ENCODE measurements at places on chromosomes 2 and 18. TPM values are rescaled to one million over a fixed set of nuclear protein-coding genes. Genes with fewer than 3 reads are reported as not detected.

DNA sequence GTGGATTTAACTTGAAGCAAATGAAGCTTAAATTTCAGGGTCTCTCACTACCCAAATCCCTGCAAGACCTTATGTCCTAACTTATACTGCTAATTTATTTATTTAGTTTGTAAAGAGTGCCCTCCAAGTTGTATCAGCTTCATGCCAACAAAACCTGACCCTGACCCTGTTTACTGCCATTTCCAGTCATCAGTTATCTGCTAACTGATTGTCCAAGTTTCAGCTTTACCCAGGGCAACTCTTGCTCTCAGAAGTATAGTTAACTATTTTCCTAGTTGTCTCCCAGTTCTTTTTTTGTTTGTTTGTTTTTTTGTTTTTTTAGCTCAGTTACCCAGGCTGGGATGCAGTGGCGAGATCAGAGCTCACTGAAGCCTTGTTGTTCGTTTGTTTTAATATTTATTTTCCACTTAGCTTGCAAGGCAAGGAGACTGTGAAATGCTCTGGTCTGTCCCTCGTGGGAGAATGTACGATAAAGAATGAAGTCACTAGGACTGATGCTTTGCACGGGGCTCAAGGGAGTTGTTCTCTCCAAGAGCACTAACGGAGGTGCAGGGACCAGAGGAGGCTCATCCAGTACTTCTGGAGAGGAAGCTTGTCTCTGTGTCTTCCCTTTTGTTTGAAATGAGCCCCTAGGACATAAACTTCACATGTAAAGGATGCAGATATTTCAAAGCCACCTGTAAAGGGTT, 35.3 kb downstream of the MYOM1 start:
- H3K27ac ChIP-seq, result no peak overlapping the region
- no peaks in the 10 kb centered on the region for H3K4me1 ChIP-seq
- H3K27me3 ChIP-seq, result no peaks in the 10 kb centered on the region
- H3K4me3 ChIP-seq, result no peak overlapping the region
- H3K36me3 ChIP-seq, result no peaks in the 10 kb centered on the region
- DNase-seq, result no peak

DNA sequence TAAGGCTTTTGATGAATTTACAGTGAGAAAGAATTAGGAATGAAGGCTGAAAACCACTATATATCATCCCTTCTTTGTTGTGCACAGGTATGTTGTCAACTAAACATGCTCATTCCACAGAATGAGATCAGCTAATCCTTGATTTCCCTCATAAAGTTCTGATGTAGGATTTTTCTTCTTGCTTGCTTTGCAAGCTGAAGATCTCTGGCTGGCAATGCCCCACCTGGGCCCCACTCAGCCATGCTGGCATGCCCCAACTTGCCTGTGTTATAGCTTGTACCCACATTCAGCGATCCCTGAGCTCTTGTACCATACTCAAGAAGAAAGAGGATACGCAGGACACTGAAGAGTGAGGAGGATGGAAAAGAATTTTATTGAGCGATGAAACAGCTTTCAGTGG, 18.0 kb upstream of the SERPINB11 start:
- H3K27me3 ChIP-seq, result no peaks in the 10 kb centered on the region
- no peak overlapping the region for H3K4me3 ChIP-seq
- H3K4me1 ChIP-seq, result peaks cover 3% of the 10 kb centered on the region
- no peaks in the 10 kb centered on the region for H3K36me3 ChIP-seq
- H3K27ac ChIP-seq, result no peak overlapping the region

DNA sequence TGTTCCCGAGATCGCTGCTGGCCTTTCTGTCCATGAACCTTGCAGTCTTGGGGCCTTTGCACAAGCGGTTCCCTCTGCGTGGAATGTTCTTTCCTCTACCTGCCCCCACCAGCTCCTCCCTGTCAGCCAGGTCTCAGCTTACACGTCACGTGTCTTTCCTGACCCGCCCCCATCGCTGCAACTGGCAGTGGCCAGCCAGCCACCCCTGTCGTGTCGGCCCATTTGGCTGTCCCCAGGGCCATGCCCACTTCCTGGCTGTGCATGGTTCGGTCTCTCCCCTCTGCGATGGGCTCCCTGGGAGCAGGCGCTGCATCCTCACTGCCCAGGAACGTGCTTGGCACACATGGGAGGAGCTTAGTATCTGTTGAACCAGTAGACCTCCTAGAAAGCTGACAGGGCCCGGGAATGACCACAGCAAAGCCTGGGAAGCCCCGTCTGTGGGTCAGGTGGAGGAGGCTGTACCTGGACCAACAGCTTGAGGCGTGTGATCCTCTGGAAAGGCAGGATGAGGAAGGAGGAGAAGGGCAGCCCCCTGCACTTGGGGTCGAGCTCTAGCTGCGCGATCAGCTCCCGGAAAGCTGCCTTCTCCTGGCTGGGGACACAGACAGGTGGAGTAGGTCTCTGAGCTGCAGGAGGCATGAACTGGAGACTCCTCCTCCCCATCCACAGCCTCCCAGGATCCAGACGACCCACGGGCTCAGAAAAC, 21.0 kb downstream of the SNORC start:
- peak overlapping the region; percentile 16 for H3K27ac ChIP-seq
- DNase-seq, result no peak
- H3K4me3 ChIP-seq, result no peak overlapping the region
- H3K4me1 ChIP-seq, result no peaks in the 10 kb centered on the region
- no peaks in the 10 kb centered on the region for H3K27me3 ChIP-seq

DNA sequence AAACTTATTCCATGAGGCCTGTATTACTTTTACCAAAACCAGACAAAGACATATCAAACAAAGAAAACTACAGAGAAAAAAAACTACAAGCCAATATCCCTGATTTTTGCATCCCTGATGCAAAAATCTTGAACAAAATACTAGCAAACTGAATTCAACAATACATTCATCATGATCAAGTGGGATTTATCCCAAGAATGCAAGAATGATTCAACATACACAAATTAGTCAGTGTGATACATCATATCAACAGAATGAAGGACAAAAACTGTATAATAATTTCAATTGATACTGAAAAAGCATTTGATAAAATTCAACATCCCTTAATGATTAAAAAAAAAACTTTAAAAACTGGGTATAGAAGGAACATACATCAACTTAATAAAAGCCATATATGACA, 106.8 kb downstream of the SLC39A10 start:
- no peaks in the 10 kb centered on the region for H3K4me1 ChIP-seq
- no peaks in the 10 kb centered on the region for H3K36me3 ChIP-seq
- no peak for DNase-seq
- no peak overlapping the region for H3K27ac ChIP-seq
- no peaks in the 10 kb centered on the region for H3K27me3 ChIP-seq

Gene TSGA10
- total RNA-seq, result 9.9 TPM

Gene ALPI
- 4.4 TPM for total RNA-seq

GRCh38 chr2:45014016-45014702, 4.9 kb upstream of the SIX2 start:
- H3K27ac ChIP-seq, result no peak overlapping the region
- peak; percentile 38 for DNase-seq
- no peaks in the 10 kb centered on the region for H3K4me1 ChIP-seq
- H3K36me3 ChIP-seq, result no peaks in the 10 kb centered on the region
- no peak overlapping the region for H3K4me3 ChIP-seq
- peaks cover 3% of the 10 kb centered on the region for H3K27me3 ChIP-seq

Gene RFX8
- not detected for total RNA-seq

DNA sequence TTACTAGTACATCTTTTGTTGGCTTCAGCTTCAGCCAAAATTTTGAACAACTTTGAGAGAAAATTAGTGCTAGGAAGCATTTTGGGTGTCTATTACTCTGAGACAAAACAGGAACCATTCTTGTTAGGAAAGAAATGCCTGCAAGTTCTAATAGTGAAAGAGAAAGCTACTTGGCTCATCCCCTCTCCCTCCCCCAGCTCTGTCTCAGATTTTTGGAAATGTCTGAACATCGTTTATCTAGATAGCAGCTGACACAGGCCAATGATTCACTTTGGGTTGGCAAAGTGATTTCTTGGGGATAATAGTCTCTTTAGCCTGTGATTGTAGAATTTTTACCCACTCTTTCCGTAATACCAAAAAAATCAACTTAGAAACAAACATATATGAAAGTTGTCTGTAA, 42.3 kb upstream of the PTPRM start:
- H3K27ac ChIP-seq, result no peak overlapping the region
- DNase-seq, result no peak
- no peaks in the 10 kb centered on the region for H3K36me3 ChIP-seq
- no peaks in the 10 kb centered on the region for H3K27me3 ChIP-seq
- H3K4me3 ChIP-seq, result no peak overlapping the region

DNA sequence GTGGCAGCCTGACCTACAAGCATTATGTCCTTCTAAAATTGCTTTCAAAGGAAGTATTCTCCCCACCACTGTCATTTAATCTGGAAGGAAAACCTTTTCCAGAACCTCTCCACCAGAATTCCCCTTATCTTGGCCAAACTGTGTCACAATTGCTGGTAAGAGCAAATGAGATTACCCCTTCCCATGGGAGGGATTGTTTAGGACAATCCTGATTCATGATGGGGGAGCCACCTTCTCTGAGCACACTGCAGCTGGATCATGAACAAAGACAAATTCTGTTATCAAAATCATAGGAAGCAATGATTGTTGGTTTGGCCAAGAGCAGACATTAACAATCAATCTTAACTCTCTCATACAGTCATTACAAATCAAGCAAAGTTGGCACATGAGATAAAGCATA, 18.1 kb upstream of the ATOH8 start:
- no peak overlapping the region for H3K27ac ChIP-seq
- no peaks in the 10 kb centered on the region for H3K36me3 ChIP-seq
- no peak overlapping the region for H3K4me3 ChIP-seq

DNA sequence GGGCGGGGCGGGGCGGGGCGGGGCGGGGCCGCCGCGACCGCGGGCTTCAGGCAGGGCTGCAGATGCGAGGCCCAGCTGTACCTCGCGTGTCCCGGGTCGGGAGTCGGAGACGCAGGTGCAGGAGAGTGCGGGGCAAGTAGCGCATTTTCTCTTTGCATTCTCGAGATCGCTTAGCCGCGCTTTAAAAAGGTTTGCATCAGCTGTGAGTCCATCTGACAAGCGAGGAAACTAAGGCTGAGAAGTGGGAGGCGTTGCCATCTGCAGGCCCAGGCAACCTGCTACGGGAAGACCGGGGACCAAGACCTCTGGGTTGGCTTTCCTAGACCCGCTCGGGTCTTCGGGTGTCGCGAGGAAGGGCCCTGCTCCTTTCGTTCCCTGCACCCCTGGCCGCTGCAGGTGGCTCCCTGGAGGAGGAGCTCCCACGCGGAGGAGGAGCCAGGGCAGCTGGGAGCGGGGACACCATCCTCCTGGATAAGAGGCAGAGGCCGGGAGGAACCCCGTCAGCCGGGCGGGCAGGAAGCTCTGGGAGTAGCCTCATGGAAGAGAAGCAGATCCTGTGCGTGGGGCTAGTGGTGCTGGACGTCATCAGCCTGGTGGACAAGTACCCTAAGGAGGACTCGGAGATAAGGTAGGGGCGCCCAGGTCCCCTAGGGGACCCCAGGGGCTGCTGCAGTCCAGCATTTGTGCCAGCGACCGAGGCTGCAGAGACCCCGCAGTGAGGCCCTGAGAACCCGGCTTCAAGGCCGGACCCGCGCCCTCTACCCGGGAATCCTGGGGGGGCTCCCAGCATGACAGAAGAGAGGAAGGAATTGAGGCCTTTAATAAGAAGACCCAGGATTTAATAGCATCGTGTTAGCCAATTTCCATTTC, at the start of gene KHK:
Gene KHK (plus strand): TSS at position 49 of the 870 bp plus-strand sequence. CDS start 488 bp downstream, at position 537.
- no peaks in the 10 kb centered on the region for H3K27me3 ChIP-seq
- peaks cover under 1% of the 10 kb centered on the region for H3K4me1 ChIP-seq
- peak within 1 kb of the TSS; percentile 66 for H3K27ac ChIP-seq
- H3K36me3 ChIP-seq, result no peaks in the 10 kb centered on the region
- H3K4me3 ChIP-seq, result peak within 1 kb of the TSS; percentile 86
- peak; percentile 76 for DNase-seq
